ENCODE measurements at places on chromosomes 5 and 9.

GRCh38 chr9:104304925-104305324 is 199.1 kb upstream of the OR13F1 start:
- no peak for DNase-seq

GRCh38 chr5:56206126-56206910 is 26.8 kb downstream of the ANKRD55 start:
- DNase-seq, result no peak

GRCh38 chr5:78221467-78221866 is 73.0 kb downstream of the AP3B1 start:
- DNase-seq, result no peak

DNA sequence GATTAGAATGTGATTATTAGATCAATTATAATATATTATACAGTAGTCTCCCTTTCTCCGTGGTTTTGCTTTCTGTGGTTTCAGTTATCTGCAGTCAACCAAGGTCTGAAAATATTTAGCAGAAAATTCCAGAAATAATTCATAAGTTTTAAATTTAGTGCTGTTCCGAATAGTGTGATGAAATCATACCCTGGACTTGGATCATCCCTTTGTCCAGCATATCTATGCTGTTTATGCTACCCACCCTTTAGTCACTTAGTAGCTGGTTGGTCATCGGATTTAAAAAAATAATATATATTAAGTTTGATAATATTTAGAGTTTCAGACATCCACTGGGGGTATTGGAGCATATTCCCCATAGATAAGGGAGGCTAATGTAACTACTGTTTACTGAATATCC is 19.6 kb downstream of the RMI1 start:
- no peak for DNase-seq

- no peak for DNase-seq
Measured at GRCh38 chr9:78236551-78236910, 656 bp downstream of the CEP78 start.

- DNase-seq, result peak; percentile 61
Measured at GRCh38 chr5:178384816-178385495, 152.4 kb upstream of the PHYKPL start.

- no peak for DNase-seq
Measured at GRCh38 chr5:98656796-98657195, 116.7 kb upstream of the RGMB start.

DNA sequence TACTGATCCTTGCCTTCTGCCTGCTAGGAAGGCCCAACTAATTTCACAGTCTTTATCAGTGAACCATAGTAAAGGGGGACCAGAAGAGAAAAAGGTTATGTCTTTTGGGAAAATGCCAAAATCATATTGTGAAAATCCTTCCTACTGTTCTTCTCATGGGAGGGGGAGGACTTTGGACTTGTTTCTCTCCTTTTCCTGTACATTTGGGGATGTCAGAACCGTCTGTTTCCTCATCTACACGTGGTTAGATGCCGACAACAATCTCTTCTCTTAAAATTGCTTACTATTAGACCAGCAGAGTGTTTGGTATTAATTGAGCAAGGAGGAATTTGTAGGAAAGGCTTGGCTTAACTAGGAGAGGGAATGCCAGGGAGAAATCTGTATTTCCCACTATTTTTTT is 77.2 kb downstream of the TMC1 start:
- DNase-seq, result no peak

GRCh38 chr5:4531756-4532704 is 608.1 kb upstream of the ADAMTS16 start:
- DNase-seq, result no peak

DNA sequence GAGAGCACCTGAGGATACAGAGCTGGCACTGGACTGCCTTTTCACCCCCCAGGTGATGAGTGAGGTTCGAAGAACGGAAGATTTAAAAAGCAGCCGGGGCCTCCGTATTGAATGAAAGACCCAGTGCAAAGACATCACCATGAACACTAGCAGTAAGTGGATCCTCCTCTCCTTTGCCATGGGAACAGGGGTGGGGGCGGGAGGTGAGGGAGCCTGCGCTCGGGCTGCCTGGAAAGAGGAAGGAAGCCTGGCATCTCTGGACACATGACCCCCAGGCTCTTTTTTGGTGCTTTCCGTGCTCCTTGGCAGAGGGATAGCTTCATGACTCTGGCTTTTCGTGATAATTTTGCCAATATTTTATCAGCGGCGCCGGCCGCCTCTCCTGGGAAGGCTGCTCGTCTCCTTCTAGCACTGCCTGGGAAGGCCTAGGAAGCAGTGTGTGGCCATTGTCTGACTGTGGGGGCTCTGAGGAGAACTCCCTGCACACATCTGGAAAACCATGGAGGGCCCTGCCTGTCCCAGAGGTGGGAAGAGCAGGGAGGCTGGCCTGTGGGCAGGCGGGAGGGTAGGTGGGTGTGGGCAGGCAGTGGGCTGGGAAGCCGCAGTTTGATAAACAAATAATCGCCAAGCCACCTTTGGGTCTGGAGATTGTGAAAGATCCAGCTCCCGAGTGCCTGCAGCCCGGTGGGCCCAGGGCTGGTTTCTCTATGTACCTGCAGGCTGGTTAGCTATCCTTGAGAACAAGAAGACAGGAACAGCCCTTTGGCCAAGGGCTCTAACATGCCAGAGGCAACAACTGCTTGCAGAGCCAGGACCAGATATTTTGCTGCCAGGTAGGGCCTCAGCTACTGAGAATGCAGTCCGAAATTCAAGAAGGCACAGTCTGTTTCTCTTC is 911 bp downstream of the ABLIM3 start:
- no peak for DNase-seq

GRCh38 chr5:69103521-69103920 is 9.7 kb downstream of the SLC30A5 start:
- no peak for DNase-seq

GRCh38 chr9:93911801-93912554 is 43.2 kb downstream of the BARX1 start:
- no peak for DNase-seq

- DNase-seq, result no peak
Measured at GRCh38 chr9:2257248-2257929, 242.2 kb downstream of the SMARCA2 start.

- DNase-seq, result no peak
Measured at GRCh38 chr5:96048763-96049162, 87.1 kb upstream of the ELL2 start.

DNA sequence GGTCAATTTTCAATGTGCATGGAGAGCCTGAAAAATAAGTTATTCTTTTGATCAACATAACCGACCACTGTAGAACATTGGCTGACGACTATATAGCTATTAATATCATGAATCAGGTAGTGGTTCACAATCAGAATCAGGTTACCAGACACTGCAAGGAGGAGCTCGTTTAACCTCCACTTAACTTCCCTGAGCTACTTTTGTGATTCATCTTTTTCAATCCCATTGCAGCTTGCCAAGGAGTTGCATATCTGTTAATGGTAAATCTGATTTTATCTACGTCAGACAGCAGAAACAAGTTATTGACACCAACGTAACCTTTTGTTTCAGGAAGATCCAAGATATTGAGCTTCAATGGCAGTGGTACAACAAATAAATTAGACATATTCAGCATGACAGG is 2263.8 kb upstream of the ACO1 start:
- DNase-seq, result no peak

DNA sequence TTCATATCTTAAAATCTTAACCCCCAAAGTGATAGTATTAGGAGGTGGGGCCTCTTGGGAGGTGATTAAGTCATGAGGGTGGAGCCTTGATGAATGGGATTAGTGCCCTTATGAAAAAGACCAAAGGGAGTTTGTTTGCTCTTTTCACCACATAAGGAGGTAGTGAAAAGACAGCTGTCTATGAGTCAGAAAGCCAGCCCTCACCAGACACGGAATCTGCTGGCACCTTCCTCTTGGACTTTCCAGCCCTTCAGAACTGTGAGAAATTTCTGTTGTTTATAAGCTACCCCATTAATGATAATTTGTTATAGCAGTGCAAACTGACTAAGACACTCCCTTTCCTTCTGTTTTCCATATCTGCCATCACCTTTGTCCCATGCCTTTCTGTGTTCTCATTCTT is 20.8 kb downstream of the IFNB1 start:
- no peak for DNase-seq

DNA sequence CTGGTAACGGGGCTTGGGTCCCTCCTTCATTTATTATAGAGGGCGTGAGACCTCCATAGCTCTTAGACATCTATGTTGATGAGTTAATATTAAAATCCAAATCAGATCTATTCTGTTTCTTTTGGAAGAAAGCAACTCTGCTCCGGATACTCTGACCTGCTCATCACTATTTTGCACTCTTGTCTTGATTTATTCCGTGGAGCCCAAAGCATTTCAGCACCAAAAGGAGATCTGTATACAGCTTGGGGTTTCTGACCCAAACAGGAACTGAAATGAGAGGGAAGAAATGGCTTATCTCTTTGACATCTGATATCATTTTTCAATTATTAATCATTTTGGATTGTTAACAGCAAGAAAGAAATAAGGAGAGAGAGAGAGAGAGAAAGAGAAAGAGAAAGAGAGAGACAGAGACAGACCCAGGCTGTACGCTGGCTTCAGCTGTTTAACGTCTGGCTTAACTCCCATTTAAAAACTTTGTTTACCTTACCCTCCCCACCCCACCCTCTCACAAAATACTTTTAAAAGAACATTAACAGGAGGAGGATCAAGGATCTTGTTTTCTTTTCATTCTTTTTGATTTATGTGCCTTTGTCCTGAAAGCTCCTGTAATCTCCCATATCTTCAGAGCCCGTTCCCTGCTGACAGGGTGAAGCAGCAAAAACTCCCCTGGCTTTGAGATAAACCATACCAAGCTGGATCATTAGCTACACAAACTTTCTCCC is 231.4 kb upstream of the TUT7 start:
- DNase-seq, result no peak

DNA sequence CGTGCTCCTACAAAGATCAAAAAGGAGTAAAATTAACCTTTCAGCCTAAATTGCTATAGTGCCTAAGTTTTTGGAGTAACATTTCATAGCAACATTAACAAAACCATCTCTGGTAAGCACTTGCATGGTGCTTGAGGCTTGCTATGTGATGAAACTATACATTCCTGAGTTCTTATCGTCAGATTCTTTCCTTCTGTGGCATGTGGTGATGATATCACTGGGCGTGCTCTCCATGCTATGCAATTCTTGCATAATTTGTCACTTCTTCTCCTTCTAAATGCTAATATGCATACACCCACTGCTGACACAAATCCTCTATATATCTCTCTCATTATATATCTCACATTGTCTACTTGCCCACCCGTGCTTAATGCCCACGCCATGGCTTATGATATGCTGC is 2019.9 kb downstream of the MAT2B start:
- DNase-seq, result no peak

GRCh38 chr5:156000115-156000514 is 326.8 kb upstream of the SGCD start:
- no peak for DNase-seq

- DNase-seq, result no peak
Measured at GRCh38 chr9:17528859-17529258, 50.0 kb upstream of the SH3GL2 start.

DNA sequence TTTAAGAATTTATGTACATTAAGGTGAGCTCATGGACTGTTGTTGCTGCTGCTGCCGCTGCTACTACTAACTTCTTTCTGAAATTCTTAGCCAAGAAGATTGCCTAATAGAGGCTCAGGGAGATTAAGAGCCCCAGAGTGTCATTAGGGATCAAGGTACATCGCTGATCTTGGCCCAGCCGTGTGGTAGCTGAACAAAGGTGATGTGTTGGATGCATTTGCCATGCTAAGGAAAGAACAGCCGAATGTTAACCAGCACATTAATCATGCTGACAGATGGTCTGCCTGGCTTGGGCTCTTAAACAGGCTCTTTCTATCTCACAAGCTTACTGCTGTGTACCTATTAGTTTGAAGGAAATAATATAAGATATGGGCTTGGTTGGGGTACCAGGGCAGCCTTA is 137.1 kb downstream of the KCTD16 start:
- DNase-seq, result no peak

DNA sequence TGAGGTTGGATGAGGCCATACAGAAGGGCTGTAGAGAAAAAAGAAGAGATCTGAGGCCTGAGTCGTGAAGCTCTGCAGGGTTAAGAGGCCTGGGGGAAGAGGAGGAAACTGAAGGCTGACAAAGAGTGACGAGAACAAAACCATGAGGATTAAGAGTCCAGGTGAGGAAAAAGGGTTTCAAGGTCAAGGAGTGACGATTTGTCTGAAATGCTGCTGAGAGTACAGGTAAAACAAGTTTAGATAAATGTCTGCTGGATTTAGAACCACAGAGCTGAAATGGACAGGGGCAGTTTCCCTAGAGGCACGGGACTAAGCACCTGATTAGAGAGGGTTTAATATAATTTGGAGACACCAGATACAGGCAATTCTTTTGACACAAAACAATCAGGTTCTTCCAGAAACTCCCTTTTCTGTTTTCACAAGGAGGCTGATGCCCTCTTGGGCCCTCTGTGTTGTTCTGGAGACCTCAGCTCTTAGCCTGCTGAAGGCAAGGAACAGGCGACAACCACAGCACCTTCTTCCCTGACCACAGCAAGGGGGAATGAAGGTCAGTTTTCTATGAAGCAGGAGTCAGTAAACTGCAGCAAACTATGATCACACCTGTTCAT is 14.6 kb upstream of the GCNT1 start:
- DNase-seq, result no peak

GRCh38 chr5:169158764-169159163 is 142.2 kb downstream of the SLIT3 start:
- DNase-seq, result no peak

DNA sequence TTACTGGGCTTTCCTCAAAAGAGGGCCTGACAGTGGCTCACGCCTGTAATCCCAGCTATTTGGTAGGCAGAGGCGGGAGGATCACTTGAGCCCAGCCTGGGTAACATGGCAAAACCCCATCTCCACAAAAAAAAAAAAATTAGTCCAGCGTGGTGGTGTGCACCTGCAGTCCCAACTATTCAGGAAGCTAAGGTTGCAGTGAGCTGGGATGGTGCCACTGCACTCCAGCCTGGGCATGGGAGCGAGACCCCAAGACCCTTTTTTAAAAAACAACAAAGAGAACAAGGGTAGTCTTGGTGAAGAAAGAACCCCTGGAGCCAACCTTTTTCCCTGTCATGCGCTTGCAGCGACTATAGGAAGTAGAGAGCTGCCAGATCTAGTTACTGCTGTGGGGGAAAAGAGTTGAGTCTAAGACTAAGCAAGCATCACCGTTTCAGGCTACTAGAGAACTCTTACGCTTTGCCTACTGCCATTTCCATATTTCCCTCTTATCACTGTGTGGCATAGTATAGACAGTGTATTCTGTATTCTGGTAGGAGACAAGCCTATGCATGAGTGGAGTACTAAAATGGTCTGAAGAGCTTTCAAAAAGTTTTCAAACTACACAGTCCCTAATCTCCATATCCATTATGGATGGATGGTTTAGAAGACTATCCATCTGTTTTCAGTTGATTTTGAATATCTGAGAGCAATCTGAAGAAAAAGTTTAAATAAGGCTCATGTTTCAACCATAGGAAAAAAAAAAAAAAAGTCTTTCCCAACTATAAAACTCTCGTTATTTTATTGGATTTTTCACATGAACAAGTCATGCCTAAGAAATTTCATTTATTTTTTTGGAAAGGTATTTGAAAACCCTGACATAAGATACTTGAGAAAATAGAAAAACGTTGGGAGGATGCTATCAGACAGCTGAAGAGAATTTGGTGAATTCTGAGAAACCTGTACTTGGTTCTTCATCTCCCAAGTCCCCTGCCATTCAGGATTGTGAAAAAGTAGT is 2.6 kb downstream of the C9orf40 start:
- no peak for DNase-seq
